ENCODE measurements at places on chromosomes 5 and 9.

DNA sequence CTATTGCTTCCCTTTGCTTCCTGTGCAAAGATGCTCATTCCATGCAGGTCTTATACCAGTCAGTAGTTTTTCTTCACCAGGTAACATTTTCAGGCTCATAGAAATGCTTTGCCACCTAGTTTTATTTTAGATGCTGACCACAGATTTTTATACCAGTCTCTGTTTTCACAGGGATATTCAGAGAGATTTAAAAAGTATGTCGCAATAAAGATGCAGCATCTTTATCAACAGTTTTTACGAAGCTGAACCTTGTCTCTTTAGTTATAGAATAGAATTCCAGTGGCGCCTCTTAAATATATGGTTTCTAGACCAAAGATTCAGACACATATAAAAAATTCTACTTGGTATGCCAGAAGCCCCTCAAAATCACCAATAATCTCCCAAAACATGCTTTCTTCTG lies 155.7 kb upstream of the PCSK5 start:
- DNase-seq = no peak
- H3K27ac ChIP-seq = no peak overlapping the region
- no peaks in the 10 kb centered on the region for H3K36me3 ChIP-seq

DNA sequence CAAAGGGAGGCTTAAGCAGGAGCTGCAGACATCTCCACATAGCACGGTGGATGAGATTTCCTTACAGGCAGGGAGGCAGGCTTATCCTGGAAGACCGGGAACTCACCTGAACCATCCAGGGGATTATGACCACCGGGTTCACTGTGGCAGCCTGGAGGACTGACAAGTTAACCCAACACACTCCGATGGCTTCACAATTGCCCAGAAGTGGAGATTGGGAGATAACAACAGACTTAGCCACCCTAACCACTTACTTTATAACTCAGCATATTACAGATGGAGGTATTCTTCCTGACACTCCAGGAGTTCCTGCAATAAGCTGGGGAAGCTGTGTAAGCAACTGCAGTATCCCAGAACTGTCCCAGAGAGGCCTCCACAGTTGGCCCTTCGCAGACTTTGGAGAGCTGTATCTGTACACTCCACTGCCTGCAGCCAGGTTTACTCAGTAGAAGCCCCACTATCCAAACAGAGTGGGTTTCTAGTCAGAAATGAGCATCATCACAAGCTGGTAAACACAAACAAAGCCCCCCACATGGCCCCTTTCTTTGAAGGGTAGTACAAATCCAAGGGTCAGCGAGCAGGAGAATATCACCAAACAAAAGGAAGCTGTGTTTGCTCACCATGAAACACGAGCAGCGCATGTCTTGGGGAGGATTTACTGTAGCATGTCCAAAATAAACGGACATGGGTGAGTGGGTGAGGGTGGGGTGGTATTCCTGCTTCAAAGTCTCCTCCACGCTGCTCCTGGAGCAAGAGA lies 462.2 kb downstream of the RASEF start:
- peaks cover 64% of the 10 kb centered on the region for H3K4me1 ChIP-seq
- no peak overlapping the region for H3K4me3 ChIP-seq
- no peak overlapping the region for H3K27ac ChIP-seq
- no peaks in the 10 kb centered on the region for H3K27me3 ChIP-seq

- H3K36me3 ChIP-seq = no peaks in the 10 kb centered on the region
- DNase-seq = no peak
- H3K27ac ChIP-seq = no peak overlapping the region
- no peaks in the 10 kb centered on the region for H3K27me3 ChIP-seq
These were observed 53.9 kb downstream of the TSSK1B start for GRCh38 chr5:113380807-113381326.

DNA sequence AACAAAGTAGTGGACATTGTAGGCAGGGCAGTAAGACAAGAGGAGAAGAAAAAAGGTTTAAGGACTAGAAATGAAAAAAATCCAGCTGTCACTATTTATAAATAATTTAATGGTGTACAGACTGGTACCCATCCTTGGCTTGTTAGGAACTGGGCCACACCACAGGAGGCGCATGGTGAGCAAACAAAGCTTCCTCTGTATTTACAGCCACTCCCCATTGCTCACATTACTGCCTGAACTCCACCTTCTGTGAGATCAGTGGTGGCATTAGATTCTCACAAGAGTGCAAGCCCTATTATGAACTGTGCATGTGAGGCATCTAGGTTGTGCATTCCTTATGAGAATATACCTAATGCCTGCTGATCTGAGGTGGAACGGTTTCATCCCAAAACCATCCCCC lies 62.6 kb upstream of the DMAC1 start:
- H3K4me1 ChIP-seq = no peaks in the 10 kb centered on the region
- no peaks in the 10 kb centered on the region for H3K36me3 ChIP-seq
- no peak for DNase-seq
- H3K27me3 ChIP-seq = no peaks in the 10 kb centered on the region
- no peak overlapping the region for H3K27ac ChIP-seq
